Kidney glomerular epithelial cell (primary cell): ENCODE measurements at places on chromosomes 1 and 21.

DNA sequence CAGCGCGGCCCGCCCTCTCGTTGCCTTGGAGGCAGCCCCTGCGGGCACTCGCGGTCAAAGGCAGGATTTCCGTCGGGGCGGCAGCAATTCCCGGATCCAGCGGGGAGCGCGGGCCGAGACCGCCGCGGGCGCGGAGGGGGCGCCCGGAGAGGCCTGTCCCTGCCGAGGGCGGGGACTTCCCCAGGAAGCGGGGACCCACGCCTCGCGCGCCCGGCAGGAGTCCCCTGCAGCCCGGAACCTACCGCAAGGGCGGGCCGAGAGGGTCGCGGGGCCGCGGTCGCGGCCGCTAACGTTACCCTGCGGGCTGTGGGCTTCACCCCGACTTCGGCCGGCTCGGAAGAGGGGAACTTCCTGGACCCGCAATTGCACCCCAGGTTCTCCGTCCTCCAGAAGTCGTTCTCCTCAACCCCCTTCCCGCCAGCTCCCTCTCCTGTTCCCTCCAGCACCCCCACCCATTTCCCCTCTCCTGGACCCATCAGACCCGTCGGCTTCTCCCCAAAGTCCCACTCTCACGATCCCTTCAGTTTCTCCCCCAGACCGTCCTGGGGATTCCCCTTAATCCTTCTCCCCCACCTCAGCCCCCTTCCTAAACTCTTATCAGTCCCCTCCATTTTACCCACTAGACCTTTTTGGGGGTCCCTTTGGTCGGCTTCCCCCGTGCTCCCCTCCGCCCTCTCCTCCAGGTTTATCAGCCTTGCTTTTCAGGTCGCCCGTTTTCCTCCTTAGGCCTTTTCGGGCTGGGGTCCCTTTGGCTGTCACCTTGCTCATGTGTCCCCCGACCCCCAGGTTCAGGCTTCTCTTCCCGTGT is 604 bp downstream of the FGR start:
- DNase-seq: no peak

DNA sequence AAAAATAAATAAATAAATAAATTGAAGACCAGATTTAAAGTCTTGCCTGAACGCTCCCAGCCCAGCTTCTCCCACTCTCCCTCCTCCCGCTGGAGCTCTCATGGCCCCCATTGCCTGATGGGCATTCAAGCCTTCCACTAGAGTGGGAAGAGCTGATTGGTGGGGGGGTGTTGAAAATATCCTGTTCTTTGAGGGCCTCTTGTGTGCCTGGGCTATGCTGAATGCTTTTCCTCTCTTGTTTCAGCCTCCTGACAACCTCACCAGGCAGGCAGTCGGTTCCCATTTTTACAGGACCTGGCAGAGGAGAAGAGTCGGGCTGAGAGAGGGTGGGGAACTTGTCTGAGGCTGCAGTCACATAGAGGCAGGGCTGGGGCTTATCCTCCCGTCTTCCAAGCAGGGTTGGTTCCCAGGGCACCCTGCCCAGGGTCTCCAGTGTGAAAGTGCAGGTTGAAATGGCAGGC is 59.2 kb upstream of the SSBP3 start:
- no peak for DNase-seq

DNA sequence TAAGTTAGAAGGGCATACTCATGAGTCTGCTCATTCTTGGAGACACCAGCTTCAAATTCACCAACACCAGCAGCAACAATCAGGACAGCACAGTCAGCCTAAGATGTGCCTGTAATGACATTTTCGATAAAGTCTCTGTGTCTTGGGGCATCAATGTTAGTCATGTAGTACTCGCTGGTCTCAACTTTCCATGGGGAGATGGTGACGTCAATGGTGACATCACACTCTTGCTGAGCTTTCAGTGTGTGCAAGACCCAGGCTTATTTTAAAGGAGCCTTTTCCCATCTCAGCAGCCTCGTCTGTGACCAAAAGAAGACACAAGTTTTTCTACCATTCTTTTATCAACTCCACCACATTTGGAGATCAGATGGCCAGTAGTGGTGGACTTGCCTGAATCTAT is 75.5 kb downstream of the SERINC2 start:
- DNase-seq: no peak

DNA sequence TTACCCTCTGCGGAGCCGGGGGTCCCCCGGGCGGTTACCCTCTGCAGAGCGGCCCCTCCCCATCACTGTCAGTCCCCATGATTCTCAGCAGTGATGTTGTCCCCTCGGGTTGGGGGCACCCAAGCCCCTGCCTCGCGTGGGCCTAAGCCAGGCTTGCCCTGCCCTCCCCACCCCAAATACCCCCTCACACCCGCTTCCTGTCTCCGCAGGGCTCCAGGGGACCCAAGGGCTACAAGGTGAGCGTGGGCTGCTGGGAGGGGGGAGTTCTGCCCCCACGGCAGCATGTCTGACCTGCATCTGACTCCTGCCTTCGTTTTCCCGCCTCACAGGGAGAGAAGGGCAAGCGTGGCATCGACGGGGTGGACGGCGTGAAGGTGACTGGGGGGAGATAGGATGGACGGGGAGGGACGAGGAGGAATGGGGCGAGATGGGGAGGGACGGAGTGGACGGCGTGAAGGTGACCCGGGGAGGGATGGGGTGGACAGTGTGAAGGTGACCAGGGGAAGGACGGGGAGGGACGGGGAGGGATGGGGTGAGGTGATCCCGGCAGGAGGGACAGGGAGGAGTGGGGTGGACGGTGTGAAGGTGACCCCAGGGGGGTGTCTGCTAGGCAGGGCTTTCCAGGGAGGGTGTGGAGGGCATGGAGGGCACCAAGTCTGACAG is 8.6 kb downstream of the COL6A1 start:
- no peak for DNase-seq

DNA sequence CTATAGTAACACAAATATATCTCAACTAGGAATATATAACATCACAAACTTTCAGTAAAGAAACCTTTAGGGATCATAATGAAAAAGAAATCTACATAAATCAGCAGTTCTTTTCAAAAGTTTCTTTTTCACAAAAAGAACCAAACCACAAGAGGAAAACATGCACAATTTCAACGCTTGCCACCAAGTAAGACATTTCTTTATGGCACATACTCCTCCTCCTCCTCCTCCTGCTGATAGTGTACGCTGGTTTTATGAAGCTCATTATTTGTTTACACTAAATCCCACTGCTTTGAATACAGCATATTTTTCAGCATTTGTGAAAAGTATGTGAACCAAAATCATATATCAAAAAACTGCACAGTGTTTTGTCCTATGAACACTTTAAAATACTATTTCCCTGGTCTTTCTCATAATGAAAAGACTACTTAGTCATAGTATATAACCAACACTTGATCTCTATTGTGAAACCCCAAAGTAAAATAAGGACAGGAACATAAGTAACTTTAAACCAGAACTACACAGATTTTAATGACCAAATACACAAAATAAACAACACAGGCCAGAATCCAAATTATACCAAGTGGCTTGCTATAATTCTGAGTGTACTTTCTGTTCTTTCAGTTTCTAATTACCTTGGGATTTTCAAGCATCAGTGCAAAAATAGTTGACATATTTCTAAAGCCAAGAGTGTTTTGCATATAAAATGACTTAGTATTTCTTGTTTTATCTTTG is 184.2 kb downstream of the EIF4G3 start:
- DNase-seq: no peak

DNA sequence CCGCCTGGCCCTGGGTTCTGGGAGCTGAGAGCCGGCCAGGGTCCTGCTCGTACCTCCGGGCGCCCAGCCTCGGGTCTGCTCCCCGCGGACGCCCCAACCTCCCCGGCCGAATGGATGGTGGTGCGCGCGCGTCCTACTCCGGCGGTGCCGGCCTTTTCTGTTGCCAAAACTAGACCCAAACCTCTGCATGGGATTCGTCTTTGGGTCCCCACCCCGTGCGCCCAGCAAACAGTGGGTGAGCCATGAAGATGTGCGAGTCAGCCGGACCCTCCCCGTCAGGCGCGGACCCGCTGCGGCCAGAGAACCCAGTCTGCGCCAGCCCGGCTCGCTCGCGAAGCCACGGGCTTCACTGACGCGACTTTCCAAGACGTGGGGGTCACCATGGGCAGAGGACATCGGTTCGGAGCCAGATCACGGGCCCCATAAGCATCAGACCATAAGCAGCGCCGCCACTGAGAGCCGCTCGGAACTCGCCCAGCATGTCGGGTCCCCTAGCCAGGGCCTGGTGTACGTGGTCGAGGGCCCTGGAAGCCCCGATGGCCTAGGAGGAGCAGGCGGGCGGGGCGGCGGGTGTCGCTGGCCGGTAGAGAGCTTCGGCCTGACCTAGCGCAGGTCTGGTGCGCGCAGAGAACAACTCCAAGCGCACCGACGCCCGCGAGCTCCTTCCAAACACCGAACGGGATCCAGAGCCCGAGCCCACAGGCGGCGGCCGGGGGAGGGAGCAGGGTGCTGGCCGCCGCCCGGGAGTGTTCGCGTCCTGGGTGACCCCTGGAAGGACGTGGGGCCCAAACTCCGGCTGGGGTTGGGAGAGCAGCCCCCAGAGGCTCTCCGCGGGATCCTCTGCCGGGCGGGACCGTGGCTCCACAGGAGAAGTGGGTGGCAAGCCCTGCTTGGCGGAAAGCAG is 1.0 kb upstream of the TP73 start:
- DNase-seq: no peak

DNA sequence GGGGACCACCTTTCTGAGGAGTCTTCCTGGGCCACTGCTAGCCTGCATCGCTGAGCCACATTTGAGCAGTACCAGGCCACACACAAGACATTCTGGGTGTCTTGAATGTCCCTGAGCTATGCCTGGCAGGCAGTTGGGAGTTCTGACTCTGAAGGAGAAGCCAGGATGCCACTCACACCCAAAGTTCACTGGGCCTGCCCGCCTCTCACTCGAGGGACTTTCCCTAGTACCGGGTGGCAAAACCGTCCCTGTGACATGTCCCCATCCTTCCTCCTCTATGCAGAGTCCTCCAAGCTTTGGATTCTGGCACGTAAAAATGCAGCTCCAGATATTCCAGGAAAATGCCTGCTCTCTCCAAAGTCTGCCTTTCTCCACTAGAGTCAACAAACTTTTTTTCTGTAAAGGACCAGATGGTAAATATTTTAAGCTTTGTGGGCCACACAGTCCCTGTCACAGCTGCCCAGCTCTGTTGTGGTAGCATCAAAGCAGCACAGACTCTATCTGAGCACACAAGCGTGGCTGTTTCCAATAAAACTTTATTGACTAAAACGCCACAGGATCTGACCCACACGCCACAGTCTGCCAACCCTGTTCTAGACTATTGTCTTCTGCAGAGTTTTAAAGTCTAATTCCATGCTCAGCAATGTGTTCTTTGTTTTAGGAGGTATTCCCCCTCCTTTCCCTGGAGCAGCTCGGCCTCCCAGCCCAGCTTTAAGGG is 19.2 kb upstream of the GUCA2B start:
- no peak for DNase-seq

DNA sequence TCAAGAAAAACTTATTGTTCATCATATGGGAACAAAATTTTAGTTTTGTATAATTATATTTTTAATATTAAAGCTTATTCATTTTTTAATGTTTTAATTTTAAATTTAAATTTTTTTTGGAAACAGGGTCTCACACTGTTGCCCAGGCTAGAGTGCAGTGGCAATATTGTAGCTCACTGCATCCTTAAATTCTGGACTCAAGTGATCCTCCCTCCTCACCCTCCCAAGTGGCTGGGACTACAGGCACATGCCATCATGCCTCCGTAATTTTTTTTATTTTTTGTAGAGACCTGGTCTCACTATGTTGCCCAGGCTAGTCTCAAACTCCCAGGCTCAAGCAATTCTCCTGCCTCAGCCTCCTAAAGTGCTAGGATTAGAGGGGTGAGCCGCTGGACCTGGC is 20.2 kb upstream of the FAM76A start:
- no peak for DNase-seq

GRCh38 chr21:35059742-35060141 is 10.6 kb upstream of the RUNX1 start:
- no peak for DNase-seq

DNA sequence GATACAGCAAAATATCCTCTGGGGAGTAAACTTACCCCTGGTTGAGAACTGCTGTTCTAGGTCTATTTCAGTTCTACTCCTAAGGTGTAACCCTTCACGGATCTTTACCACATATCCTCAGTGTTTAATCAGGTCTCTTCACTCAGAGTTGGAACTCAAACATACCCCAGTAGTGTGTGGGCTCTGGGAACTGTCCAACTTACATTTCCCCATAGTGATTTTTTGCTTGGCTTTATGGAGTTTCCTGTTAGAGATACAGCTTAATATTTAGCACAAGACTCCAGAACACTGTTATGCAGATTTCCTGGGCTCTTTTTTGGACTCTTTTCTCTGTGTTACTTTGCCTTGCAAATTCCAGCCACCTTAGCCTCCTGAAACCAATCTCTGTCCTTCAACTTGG is 26.7 kb upstream of the LIN9 start:
- DNase-seq: no peak

GRCh38 chr1:47814612-47815395 is 182.4 kb downstream of the TRABD2B start:
- DNase-seq: no peak
